T1000 (cell line): ENCODE measurements at places on chromosomes 3 and 15.

DNA sequence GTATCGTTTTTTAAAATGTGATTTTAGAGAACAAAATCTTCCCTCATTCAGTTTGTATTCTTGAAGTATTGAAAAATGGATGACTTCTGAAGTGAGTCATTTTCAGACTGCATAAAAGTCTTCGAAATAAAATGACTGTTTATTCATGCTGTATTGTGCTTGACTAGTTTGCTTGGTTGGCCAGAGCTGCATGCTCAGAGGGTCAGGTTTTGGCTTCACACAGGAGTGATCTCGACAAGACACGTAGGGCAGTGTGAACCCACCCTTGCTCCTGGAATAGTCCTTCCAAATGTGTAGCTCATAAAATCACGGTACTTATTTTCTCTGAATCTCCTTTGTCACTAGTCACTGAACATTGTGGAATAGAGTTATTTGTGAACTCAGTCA, 73.3 kb downstream of the FNDC3B start:
- no peak for DNase-seq

- DNase-seq = no peak
Measured at GRCh38 chr3:13016083-13016720, 57.0 kb downstream of the IQSEC1 start.

- DNase-seq = no peak
Measured at GRCh38 chr3:153442386-153442785, 280.4 kb downstream of the RAP2B start.

DNA sequence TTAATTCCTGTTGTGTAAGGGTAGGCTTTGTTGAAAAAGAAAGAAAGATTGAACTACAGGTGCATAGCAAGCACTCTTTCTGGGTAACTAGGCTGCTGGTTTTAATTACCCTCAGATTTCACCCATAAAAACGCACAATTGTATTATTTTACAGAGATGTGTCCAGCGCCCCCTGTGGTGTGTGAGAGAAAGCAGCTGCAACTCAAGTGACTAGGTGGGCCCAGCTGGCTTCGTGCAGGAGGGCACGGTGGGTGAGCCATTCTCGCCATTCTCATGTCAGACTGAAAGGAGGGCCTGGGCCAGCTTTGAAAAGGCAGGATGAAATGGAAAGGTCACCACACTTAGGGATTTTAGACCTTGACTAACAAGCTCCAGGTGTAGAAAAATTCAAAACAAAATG, 122.6 kb downstream of the LRIG1 start:
- no peak for DNase-seq

- DNase-seq = no peak
Measured at GRCh38 chr3:10396931-10397330, 76.0 kb upstream of the SEC13 start.

- DNase-seq = no peak
Measured at GRCh38 chr3:154059833-154060232, 61.4 kb upstream of the ARHGEF26 start.

GRCh38 chr15:76678766-76679165, 226.4 kb downstream of the SCAPER start:
- DNase-seq = no peak

- DNase-seq = no peak
Measured at GRCh38 chr15:82314769-82315518, 34.3 kb downstream of the GOLGA6L10 start.

DNA sequence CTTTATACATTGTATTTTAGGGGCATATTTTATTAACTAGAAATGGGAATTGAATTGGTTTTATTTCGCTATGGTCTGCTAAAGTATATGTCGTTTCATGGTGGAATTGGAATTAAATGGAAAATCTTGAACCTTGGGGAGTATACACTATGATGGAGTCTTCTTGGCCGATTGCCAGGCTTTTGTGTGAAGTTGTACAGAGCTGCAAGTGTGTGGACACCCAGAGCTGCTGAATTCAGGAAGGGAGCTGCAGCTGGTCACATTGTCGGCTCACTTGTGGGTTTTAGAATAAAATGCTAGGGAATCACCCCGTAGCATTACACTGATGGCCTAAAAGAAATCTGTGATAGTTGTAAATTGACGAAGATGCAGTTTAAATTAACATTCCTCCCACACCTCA, 35.1 kb downstream of the USP3 start:
- no peak for DNase-seq

DNA sequence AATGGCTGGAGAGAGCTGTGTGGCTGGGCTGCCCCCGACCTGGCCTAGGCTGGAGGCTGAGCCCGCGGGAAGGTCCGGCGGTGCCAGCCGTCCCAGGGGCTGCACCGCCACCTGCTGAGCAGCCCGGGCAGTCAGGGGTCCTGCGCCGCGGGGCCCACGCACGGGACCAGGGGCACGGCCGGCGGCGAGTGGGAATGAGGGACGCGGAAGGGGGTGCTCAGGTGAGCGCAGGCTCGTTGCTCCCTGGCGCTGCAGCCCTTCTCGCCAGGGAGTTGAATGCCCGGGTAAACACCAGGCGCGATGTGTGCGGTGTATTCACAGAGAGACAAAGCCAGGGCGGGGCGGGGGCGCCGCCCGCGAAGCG, 666 bp upstream of the SEMA3F start:
- no peak for DNase-seq

DNA sequence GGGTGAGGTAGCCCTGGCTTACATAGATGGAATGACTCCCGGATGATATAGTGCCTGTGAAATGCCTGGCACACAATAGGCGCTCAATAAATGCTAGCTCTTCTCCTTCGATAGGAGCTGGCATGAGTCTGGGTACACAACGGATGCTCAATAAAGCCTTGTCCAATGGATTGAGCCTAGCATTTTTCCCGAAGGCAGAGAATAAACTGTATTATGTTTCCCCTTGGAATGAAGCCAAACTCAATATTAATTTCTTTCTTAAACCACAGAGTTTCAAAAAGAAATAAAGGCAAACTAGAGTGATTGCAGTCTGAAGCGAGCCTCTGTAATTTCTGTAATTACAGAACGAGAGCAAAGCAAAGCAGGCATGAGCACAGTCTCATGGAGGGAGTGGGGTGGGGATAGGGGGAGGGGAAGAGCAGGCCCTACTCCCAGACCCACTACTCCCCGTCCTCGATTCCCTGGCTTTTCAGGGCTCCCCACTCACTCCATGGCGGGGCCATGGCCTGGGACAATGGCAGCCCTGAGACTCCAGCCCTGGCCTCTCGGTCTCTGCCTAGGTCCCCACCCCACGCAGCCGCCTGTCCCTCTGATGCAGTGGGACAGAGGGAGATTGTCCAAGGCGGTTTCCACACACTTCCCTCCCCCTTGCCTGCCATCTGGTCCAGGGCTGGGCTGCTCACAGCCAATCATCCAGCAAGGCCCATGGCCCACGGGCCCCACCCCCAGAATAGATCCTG, 18.0 kb downstream of the SLC6A1 start:
- no peak for DNase-seq

GRCh38 chr3:162938083-162938482, 1441.5 kb downstream of the OTOL1 start:
- no peak for DNase-seq

- DNase-seq = no peak
Measured at GRCh38 chr3:129352650-129353588, 74.2 kb downstream of the HMCES start.

GRCh38 chr3:142909282-142909681, 20.4 kb upstream of the PCOLCE2 start:
- no peak for DNase-seq

- peak; percentile 31 for DNase-seq
Measured at GRCh38 chr15:53588773-53589172, 170.7 kb downstream of the WDR72 start.

DNA sequence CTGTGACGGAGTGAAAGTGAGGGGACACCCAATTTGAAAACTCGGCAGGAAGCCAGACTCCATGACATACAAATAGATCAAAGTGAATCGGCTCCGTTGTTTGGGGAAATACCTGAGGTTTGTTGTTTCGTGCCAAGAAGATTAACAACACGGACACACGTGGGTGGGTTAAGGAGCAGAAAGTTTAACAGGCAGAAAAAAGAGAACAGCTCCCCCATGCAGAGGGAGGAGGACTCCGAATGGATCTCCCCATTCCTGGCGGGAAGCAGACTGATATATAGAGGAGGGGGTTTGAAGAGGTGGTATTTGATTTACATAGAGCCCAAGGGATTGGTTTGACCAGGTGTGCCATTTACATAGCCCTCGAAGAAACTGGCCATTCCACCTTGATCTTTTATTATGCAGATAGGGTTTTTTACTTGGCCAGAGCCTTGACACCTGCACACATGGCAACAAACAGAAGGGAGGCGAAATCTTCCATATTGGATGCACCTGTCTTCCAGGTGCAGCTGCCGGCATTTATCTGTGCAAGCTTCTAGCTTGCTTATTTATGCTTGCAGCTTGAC, 4.8 kb upstream of the SACM1L start:
- DNase-seq = no peak

DNA sequence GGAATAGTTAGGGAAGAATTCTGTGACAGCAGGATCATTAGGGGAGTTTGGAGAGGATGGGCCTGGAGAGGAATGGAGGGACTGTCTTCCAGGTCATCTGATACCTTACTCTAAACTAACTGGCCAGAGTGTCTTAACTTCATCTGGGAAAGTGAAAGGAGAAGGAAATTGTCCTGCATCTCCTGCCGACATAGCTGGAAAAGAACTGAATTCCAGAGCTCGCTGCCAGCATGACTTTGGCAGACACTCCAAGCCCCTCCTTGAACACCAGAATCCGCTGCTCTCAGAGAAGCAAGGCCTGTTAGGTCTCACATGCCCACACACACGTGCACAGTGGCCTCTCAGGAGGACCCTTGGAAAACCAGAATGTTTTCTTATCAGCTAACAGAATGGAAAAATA, 10.5 kb downstream of the ABI3BP start:
- DNase-seq = no peak

DNA sequence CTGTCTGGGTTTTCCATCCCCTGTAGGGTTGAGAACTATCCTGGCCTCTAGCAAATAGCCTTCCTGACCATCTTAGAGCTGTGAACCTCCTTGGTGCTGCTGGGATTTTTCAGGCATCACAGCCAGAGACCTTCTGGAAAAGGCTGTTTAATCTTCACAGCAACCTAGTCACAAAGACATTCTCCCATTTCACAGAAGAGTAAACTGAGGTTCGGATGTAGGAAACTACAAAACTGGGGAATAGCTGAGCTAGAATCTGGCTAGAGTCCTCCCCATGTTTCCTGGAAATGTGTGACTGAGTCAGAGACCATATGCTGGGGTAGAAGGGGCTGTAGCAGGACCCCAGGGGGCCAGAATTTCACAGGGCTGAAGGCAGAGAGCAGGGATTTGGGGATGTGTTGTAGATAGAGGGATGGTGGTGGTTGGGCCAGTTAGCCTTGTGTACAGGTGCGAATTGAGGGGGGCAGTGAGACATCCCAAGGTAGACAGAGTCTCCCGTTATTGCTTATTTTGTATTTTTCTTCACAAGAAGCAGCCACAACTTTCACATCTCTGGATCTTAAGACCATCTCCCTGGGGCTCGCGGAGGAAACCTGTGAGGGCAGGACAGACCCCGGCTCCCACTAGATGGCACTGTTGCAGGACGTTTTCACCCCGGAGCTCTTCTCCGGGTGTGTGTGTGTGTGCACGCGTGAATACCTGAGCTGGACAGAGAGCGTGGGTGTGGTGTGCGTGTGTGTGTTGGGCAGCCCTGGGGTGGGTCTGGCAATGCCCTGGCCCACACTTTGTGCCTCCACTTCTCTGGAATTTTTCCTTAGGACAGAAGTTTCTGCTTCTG, 66.9 kb upstream of the PRR23C start:
- peak; percentile 37 for DNase-seq

GRCh38 chr3:116770815-116771450, 61.4 kb downstream of the TUSC7 start:
- DNase-seq = peak; percentile 51

DNA sequence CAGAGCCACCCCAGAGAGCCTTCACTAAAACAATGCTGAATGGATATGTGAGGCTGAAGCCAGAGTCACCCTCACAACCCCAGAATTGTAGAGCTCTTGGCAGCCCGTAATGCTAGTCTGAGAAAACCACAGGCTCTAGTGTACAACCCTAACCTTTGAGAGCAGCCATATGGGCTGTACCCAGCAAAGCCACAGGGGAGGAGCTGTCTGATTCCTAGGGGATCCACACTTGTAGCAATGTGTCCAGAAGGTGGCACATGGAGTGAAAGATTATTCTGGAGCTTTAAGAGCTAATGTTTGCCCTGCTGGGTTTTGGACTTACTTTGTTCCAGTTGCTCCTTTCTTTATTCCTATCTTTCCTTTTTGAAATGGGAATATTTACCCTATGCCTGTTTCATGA, 626.8 kb downstream of the GRM7 start:
- DNase-seq = no peak
